ENCODE measurements at places on chromosomes 1 and 21. TPM values are rescaled to one million over a fixed set of nuclear protein-coding genes. Genes with fewer than 3 reads are reported as not detected.

Gene CPT2
- 9.9 TPM for total RNA-seq

Gene RAB4A
- 17.4 TPM for total RNA-seq

Gene SPRR1A
- not detected for total RNA-seq

Gene CD1E
- total RNA-seq: not detected

Gene ESPN
- not detected for total RNA-seq

Gene SLC30A10
- 0.44 TPM for total RNA-seq

Gene HHAT
- 5.8 TPM for total RNA-seq

Gene AK5
- total RNA-seq: 8.8 TPM

Gene RGS7
- total RNA-seq: 0.81 TPM

Gene PEX11B
- 31.4 TPM for total RNA-seq

Gene MLLT11
- 4.2 TPM for total RNA-seq

Gene RNF207
- total RNA-seq: 6.8 TPM

Gene OR14C36
- not detected for total RNA-seq

Gene KCNJ9
- 0.06 TPM for total RNA-seq

Gene RAP1GAP
- total RNA-seq: under 0.01 TPM

Gene CHAF1B
- 2.1 TPM for total RNA-seq

Gene CHODL
- total RNA-seq: 0.26 TPM

Gene ORC1
- 5.7 TPM for total RNA-seq

Gene DIO1
- total RNA-seq: not detected

Gene UBQLN4
- total RNA-seq: 11.6 TPM

Gene GNAT2
- 0.19 TPM for total RNA-seq

All from aortic smooth muscle cell (primary cell).